ENCODE measurements at places on chromosomes 2 and 18.

DNA sequence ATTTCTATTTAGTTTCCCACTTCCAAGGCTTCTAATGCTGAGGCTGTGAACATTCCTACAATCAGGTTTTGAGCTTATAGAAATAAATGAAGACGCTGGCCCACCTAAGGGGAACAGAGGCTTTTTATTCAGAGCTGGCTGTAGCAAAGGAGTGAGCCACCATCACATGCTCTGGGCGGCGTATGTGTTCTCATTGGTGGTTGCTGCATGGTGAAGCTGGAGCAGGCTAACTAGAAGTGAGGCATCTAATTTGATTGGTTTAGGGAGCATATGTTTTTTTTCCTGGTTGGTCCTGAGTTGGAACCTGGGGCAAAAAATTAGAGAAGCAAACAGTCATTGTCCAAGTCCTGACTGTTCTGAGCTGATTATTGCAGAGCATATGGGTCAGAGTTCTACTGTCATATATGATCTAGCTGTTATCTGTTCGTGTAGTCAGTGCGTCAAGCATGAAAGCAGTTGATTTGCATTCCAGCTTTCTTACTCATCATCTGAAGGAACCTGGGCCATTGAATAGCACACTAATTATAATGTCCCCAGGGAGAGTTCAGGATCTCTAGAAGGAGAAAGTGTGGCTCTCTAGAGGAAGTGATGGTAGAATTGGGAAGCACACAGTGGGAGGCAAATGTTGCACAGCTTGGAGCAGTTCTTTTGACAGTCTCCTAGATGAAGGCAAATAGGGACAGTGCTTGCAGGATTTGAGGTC lies 279.6 kb downstream of the PARD3B start:
- DNase-seq: peak; percentile 1

DNA sequence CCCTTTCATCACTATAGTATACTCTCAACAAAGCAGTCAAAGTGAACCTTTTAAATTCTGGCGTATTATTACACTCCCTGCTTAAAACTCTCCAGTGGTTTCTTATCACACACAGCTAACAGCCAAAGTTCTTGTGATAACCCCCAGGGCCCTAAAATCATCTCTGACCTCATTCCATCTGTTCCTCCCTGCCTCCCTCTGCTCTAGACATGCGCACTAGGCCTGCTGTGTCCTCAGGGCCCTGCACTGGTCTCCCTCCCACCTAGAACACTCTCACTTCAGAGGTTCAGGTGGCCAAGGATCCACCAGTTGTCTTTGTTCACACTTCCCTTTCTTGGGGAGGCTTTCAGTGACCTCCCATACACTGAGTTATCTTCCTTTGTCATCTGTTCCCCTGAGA lies 603.4 kb downstream of the DSC3 start:
- DNase-seq: no peak

- peak; percentile 87 for DNase-seq
These were observed 174.6 kb downstream of the HAUS1 start for GRCh38 chr18:46278481-46279465.

GRCh38 chr2:51490576-51491234 lies 458.8 kb upstream of the NRXN1 start:
- no peak for DNase-seq

- DNase-seq: peak; percentile 41
These were observed 85.6 kb downstream of the EHD3 start for GRCh38 chr2:31319406-31320175.

GRCh38 chr2:218392891-218393462 lies 6.7 kb upstream of the CTDSP1 start:
- DNase-seq: no peak

DNA sequence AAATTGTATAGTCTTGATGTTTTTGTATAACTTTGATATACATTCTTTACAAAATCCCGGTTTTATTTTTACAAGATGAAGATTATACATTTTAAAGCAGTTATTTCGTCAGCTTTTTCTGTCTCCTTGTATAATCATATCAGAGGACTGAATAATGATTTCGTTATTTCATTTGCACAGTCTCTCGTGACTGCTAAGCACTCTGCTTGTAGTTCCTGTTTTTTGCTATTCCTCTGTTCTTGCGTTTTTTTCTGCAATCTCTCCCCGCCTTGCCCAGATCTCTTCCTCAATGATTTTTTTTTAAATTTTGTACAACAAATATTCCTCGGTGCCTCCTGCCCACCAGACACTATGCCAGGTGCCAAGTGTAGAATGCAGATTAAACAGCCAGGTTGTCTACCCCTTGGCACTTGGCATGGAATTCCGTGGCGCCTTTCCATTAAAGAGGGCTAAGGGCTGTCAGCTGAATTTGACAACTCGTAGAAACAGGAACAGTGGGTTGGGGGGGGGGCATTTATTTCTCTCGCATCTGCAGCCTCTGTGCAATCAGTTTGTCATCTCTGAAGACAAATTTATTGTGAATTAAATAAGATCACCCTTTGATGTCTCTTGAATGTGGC lies 69.6 kb downstream of the KLHL29 start:
- DNase-seq: no peak

GRCh38 chr2:143117225-143117624 lies 12.0 kb upstream of the ARHGAP15 start:
- no peak for DNase-seq

DNA sequence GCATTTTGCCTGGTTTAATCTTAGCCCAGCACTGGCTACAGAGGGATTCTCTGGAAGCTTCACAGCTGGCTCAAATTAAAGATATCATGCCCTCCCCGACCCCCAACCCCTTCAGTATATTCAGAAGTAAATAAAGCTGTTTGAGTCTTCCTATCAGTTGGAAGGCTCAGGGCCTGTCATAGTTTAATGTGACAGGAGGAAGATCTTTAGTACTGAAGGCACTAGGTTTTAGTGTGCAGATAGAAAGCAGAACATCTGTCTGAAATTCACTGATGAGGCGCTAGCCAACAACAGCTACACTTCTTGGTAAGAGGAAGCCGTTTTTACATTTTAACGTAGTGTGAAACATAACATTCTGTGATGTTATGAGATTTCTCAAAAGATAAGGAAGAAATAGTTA lies 969.1 kb upstream of the CDH2 start:
- DNase-seq: no peak

GRCh38 chr2:147351784-147352183 lies 493.0 kb upstream of the ACVR2A start:
- DNase-seq: no peak

DNA sequence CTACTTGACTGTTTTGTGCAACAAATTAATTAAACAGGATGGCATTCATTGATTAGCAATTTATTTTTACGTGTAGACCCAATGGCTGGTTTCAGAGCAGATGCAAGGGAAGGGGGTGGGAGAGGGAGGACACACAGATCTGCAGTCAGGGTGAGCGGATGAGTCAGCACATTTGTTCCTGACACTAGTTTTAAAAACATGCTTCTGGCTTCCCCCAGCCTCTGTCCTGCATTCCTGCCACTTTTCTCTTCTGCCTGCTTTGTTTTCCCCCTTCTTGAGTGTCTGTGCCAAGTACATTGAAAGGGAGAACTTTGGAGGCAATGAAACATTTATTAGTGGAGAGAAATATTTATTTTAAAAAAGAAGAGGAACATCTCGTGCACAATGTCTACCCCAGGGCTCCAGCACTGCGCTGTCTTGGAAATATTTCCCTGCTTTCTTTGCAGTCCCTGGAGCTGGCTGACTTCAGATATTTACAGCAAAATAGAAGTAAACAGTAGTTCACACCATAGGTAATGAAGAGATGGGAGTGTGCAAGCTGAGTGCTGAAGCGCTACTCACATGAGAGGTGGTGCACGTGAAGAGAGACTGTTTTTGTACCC lies 52.2 kb downstream of the NRP2 start:
- peak; percentile 93 for DNase-seq

GRCh38 chr2:217983276-217984233 lies 19.2 kb downstream of the TNS1 start:
- DNase-seq: no peak

- no peak for DNase-seq
These were observed 15.5 kb downstream of the TTLL4 start for GRCh38 chr2:218726004-218726574.

DNA sequence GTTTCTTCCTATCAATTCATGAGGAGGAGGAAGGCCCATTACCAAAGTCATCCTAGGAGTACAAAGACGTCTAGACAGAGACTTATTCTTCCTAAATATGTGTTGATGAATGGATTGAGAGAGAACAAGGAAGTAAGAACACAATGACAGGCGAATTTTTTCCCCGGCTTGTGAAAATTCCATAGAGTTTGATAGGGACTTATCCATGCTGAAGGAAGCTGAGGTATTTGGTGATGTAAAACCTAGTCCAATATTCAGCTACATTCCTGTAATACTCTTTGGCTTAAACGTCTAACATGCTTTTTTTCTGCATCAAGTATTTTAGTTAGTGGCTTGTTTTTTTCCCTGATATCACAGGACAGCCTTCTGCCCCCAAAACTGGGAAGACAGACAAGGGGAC lies 121.9 kb upstream of the MYT1L start:
- DNase-seq: peak; percentile 28

GRCh38 chr2:241950413-241951315 lies 81.1 kb downstream of the RTP5 start:
- peak; percentile 60 for DNase-seq

Measured in fibroblast of skin of abdomen (primary cell).